ENCODE measurements at places on chromosomes 12 and 14.

DNA sequence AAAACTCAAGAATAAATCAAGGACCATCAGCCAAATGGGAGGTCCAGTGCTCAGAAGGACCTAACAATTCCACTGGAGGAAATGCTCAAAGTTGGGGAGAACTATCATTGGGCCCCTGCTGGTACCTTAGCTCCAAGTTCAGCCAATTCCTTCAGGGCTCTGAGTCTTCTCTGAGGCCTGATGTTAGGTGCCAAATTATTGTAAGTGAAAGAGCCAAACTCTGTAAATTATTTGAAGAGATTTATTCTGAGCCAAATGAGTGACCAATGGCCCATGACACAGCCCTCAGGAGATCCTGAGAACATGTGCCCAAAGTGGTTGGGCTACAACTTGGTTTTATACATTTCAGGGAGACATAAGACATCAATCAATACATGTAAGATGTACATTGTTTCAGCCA is 8.2 kb upstream of the TMEM263 start:
- no peak for DNase-seq
- peaks cover 2% of the 10 kb centered on the region for H3K36me3 ChIP-seq

DNA sequence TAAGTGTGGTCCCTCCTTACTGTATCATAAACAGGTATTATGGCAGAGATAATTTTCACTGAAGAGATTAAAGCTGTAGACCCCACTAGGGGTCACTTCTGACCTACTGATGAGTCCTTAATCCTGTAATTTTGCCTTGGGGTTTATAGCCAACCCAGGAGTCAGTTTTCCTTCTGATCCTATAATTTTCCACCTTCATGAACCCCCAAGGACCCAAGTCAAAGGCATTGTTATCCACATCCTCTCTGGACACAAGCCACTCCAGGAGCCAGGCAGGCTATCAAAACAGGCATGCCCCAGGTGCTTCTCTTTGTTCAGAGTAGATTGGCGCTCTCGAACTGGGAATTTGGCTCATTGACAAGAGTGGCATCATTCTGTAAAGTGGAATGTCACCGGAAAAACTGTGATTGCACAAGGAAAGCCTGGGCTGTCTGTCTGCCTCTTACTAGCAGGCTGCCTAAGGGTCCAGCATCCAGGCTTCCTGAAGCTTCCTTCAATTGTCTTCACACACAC is 1523.2 kb upstream of the FLRT2 start:
- H3K27me3 ChIP-seq = no peaks in the 10 kb centered on the region
- DNase-seq = no peak
- H3K4me1 ChIP-seq = no peaks in the 10 kb centered on the region
- no peaks in the 10 kb centered on the region for H3K36me3 ChIP-seq
- H3K27ac ChIP-seq = no peak overlapping the region

GRCh38 chr12:90396556-90396955 is 558.4 kb downstream of the CCER1 start:
- no peak overlapping the region for H3K27ac ChIP-seq
- no peak overlapping the region for H3K4me3 ChIP-seq
- H3K4me1 ChIP-seq = no peaks in the 10 kb centered on the region
- no peak for DNase-seq

DNA sequence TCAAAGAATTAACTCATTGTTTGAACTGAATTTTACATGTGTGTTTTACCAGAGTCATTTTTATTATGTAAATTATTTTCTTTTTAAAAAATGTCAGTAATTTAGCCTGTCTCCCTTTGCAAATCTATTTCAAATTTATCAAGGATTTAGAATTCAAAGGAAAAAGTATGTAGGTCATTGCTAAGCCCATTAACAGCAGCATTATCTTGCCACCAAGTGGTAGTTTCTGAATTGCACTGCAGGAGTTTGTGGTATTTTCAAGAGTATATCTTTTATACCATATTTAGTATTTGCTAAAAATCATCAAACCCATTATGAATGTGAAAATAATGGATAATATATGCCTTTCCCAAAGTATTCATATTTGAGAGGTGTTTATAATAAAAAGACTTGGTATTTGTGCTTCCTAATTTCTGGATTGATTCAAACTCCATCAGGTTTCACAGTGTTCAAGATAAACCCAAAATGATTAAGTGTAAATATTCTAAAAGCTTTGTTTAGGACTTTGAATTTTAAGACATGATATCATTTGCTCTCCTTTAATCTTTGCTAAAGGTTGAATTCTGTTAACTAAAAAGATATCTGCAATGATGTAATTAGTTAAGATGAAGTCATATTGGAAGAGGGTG is 711.4 kb downstream of the FSCB start:
- no peaks in the 10 kb centered on the region for H3K27me3 ChIP-seq
- no peak overlapping the region for H3K4me3 ChIP-seq
- no peak for DNase-seq
- no peak overlapping the region for H3K27ac ChIP-seq
- no peaks in the 10 kb centered on the region for H3K4me1 ChIP-seq

- no peak overlapping the region for H3K27ac ChIP-seq
- no peak for DNase-seq
Observed at GRCh38 chr14:65703521-65703920, 291.0 kb downstream of the FUT8 start.

- peaks cover 11% of the 10 kb centered on the region for H3K4me1 ChIP-seq
- no peak overlapping the region for H3K4me3 ChIP-seq
- DNase-seq = no peak
- H3K27me3 ChIP-seq = no peaks in the 10 kb centered on the region
Observed at GRCh38 chr14:103064978-103065377, 7.6 kb upstream of the CDC42BPB start.

Measured in osteocyte (in vitro differentiated cells).